ENCODE measurements at places on chromosomes 6 and 20. TPM values are rescaled to one million over a fixed set of nuclear protein-coding genes. Genes with fewer than 3 reads are reported as not detected.
A peak's percentile ranks its signal among the peaks of the same experiment; 100 is the strongest.

PNPLA1 gene
- total RNA-seq = not detected

LYRM2 gene
- total RNA-seq = 5.6 TPM

DNA sequence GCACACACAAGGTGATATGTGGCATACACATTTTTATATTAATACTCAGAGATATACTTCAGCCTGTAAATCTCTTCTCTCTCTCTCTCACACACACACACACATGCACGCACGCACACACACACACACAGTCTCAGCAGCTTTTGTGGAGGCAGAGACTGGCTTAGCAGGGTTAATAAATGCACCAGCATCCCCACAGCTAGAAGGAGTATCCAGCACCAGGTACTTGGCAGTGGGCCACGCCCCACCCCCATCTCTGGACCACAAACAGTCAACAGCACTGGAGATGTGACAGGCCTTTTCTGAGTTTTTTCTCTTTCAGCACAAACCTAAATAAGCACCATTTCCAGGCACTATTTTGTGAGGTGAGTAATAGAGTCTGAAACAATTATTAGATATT, 47.3 kb upstream of the LRFN2 start:
- no peak for DNase-seq

GRCh38 chr6:16690608-16691142, 70.6 kb downstream of the ATXN1 start:
- no peak for DNase-seq

DNA sequence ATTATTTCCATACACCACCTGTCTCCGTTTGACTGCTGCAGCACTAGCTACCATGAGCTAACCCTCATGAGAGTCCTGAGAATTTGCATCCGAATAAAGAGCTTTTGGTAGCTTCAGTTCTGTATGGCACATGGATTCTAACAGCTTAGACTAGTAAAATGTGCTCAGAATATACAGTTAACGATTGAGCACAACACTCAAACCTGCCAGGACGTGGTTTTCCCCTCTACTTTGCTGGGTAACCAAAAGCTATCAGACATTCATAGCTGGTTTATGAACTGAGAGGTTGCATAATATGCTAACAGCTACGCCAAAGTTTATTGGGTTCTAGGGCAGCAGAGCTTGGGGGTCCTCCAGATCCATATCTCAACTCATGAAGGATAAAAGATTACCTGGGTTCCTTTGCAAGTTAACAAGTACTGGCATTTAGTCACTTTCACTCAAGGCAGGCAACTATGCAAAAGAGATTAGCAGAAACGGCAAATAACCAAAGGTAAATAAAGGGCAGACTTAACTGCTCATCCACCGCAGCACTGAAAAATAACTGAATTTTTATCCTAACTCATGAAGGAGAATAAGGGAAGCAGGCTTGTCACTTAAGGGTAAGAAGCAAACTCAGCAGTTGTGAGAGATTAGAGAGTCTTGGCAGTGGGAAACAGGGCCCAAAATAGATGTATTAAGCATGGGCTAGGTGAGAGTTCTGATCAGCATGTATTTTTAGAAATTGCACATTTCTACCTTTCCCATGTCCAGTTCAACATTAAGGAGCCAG, 29.4 kb downstream of the NUDT3 start:
- no peak for DNase-seq

DNA sequence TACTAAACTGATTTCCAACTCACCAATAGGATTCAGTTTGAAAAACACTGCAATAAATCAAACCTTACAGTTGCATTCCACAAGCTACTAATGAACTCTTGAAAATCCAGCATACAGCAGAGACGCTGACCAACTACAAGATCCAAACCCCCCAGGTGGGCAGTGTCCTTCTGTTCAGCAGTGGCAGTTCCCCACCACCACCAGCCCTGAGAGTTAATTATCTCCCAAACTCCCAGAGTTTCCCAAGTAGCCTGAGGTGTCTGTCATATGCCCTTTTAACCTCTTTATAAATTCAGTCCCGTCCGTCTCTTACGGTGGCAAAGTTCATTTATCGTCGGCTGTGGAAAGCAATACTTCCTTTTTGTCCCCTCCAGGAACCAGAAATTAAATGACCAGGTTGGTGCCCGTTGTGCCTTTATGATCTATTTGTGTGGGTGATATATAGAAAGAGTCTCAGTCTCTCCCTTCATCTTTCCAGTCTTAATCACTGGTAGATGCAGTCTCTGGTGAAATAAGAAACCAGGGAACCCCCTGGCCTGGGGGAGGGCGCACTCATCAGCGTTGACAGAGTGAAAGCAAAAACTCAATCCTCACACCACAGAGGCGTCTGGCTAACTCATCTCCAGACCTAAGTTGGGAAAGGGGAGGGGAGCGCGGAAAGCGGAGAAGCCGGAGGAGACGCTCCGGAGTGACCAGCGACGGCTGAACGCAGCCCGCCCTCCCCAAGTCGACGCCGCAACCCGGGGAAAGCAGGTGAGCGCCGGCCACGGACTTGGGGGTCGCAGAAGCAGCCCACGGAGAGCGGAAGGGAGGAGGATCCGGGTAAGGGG, 717 bp downstream of the MRPL14 start:
- no peak for DNase-seq

GRCh38 chr20:9829835-9830234, 9.0 kb downstream of the PAK5 start:
- no peak for DNase-seq

- DNase-seq = no peak
These were observed 94.8 kb upstream of the SSTR4 start for GRCh38 chr20:22940350-22940749.

GRCh38 chr6:30555816-30556065, 548 bp downstream of the GNL1 start:
- peak; percentile 13 for DNase-seq

DNA sequence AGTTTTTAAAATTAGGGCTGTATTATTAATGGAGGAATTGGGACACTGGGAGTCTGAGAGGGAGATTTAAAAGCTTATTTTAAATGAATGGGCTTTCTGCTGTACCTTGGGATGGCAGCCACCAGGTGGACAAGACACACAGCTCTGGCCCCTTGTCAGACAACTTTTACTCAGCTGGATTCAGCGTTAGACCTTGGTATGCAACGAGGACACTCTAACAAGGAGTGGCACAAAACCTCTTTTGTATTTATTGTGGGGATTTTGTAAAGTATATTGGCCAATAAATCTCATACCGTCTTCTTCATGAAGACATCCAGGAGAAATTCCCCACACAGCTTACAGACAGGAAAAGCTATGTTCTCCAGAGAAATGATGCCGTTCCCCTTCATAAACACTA, 105.7 kb downstream of the LCA5 start:
- DNase-seq = no peak

DNA sequence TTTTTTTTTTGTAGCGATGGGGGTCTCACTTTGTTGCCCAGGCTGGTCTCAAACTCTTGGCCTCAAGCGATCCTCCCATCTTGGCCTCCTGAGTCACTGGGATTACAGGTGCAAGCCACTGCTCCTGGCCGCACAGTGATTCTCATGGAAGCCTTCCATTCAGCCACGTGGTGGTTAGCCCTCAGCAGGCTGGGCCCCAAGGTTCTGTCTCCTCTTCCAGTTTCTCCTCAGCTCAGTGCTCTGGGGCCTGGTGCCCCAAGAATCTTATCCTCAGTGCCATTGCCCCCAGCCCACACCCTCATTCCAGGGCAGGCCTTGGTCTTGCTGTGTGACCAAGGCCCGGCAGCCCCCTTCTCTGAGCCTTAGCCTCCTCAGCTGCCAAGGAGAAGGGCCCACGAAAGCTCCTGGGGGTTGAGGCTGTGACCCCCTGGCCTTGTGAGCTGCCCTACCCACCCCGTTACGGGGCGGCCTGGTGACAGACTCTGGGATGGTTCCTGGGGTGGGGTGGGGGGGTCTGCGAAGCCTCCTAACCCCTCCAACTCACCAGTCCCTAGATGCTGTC, 16.4 kb downstream of the SRC start:
- no peak for DNase-seq

DNA sequence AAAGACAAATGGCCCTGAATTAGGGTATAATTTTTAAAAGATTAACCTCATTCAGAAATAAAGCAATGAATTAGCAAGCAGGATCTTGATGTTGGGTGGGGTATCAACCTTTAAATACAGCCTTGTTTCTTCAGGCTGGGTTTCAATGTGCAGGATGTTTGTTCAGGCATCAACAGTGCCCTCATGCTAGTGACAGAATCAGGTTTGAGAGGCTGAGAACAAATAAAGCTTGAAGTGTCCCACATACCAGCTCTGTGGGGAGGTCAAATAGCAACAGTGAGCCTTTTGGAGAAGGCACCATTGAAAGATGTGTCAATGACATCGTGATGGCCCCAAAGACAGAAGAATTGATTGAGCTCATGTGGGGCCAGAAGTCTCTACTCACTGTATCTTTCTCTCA, 68.2 kb downstream of the MTFR2 start:
- DNase-seq = no peak

DNA sequence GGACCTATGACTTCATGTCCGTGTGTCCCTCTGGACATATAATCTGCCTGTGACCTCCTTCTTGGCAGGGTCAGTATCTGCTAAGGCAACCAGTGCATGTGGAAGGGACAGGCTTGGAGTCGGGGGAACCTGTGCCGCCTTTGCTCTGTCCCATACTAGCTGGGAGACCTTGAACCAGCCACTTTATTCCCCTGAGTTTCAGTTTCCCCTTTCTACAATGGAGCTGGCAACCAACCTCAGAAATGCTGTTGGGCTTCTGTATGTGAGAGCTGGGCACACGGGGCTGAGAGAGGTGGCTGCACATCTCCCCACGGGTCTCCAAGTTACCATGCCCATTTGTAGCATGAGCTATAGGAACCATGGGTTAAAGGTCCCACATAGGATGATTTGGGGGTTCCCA, 53.8 kb downstream of the CD40 start:
- DNase-seq = no peak

Data from ascending aorta (tissue), 2 donors.